A673 (cell line): ENCODE measurements at places on chromosomes 7 and 10. TPM values are rescaled to one million over a fixed set of nuclear protein-coding genes. Genes with fewer than 3 reads are reported as not detected.

The TMEM248 gene
- 77.0 and 78.8 TPM in 2 replicates for total RNA-seq

The SFTPA2 gene
- total RNA-seq, result not detected in 2 replicates

The LFNG gene
- total RNA-seq, result 8.7 and 11.7 TPM in 2 replicates

The FAM25G gene
- not detected in 2 replicates for total RNA-seq

The NPC1L1 gene
- not detected in 2 replicates for total RNA-seq

The TRIM73 gene
- total RNA-seq, result 0.39 and 0.55 TPM in 2 replicates

The CLCN1 gene
- total RNA-seq, result not detected in 2 replicates

The CYP2C8 gene
- not detected in 2 replicates for total RNA-seq

The RSBN1L gene
- 22.4 and 23.2 TPM in 2 replicates for total RNA-seq
